MG63 (cell line): ENCODE measurements at places on chromosomes 3 and 15. TPM values are rescaled to one million over a fixed set of nuclear protein-coding genes. Genes with fewer than 3 reads are reported as not detected.

The SNX22 gene
- total RNA-seq: not detected in 2 replicates

The SLC12A1 gene
- not detected in 2 replicates for total RNA-seq

The FBXW12 gene
- not detected in 2 replicates for total RNA-seq

The DIPK2A gene
- total RNA-seq: 14.0 and 24.4 TPM in 2 replicates

The TM4SF4 gene
- not detected in 2 replicates for total RNA-seq

DNA sequence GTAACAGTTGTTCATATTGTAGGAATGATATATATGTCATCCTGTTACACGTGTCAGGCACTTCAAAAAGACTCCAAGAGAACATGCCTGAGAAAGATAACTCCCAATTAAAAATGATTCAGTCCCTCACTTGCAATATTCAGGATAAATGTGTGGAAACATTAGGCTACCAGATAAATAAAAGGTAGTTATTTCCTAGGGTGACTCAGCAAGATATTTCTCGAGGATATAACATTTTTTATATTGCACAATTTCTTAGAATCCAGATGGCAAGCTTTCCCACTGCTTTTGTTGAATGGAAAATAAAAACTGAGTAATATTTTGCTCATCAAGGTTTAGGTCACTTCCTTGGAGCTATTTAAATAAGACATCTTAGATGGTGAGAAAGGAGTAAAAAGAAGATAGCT lies 181.4 kb downstream of the GAP43 start:
- DNase-seq: no peak

- no peak for DNase-seq
Observed at GRCh38 chr3:26259176-26259575, 363.4 kb upstream of the LRRC3B start.

DNA sequence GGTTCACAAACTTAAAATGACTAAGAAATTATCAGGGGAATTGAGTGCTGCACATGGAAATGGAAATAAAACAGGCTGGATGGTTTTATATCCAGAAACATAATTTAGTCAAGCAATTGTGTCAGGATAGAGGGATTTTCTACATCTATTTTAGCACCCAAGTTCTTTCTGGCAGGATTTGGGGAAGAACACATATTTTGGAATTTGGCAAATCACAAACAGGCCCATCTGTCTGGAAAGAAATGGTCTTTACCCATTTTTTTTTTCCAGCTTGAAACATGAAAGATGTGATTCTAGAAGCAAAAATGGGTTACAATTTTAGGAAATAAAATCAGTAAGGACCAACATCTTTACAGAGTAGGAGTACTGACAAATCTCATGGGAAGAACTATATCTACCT lies 14.4 kb upstream of the UNC13C start:
- DNase-seq: no peak
